Esophagus muscularis mucosa (tissue), 4 donors: ENCODE measurements at places on chromosomes 4 and X. TPM values are rescaled to one million over a fixed set of nuclear protein-coding genes. Genes with fewer than 3 reads are reported as not detected.

Gene RXFP1
- not detected for total RNA-seq

Gene RGN
- 6.5 TPM for total RNA-seq

Gene NLGN3
- 2.7 TPM for total RNA-seq

Gene HSD17B10
- total RNA-seq: 105 TPM

DNA sequence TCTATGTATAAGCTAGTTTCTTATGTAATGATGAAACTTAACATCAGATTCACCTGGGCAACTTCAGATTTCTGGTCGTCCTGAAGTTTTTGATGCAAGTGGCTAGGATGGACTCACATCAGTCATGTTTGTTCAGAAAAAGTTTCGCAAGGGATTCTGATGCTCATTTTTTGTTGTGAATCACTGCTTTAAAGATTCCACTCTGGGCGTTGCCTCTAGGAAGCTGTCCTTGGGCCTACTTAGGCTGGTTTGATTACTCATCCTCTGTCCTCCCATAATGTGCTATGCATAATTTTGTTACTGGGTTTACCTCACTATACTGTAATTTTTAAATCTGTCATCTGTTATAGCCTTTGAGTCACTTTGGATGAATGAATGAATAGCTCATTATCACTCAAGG lies 30.8 kb downstream of the HERC3 start:
- H3K27ac ChIP-seq: no peak overlapping the region
- no peaks in the 10 kb centered on the region for H3K36me3 ChIP-seq
- no peak for DNase-seq
- H3K27me3 ChIP-seq: no peaks in the 10 kb centered on the region
- H3K4me3 ChIP-seq: no peak overlapping the region

DNA sequence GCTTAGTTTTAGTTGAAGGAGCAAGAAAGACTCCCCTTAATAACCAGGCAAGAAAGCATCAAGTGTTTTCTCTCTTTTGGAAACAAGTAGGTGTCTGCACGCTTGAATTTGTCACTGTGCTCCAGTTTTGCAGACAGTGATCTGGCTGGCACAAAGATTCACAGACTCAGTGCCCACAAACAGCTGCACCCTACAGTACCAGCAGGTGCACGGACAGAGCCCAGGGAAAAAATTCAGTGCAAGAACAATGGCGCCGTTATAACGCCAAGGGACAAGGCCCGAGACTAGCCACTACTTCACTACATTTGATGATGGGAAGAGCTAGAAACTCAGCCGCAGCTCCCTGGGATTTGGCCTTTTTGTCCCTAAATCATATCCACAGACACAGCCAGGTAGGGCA lies 56.0 kb downstream of the ZNF827 start:
- peaks cover 61% of the 10 kb centered on the region for H3K4me1 ChIP-seq
- DNase-seq: no peak
- H3K27ac ChIP-seq: no peak overlapping the region
- H3K36me3 ChIP-seq: no peaks in the 10 kb centered on the region
- no peaks in the 10 kb centered on the region for H3K27me3 ChIP-seq
- no peak overlapping the region for H3K4me3 ChIP-seq

GRCh38 chrX:49075347-49075746 lies 1.5 kb upstream of the PRAF2 start:
- H3K4me1 ChIP-seq: peaks cover 16% of the 10 kb centered on the region
- H3K4me3 ChIP-seq: no peak overlapping the region
- DNase-seq: no peak
- H3K36me3 ChIP-seq: peaks cover 31% of the 10 kb centered on the region
- no peaks in the 10 kb centered on the region for H3K27me3 ChIP-seq

DNA sequence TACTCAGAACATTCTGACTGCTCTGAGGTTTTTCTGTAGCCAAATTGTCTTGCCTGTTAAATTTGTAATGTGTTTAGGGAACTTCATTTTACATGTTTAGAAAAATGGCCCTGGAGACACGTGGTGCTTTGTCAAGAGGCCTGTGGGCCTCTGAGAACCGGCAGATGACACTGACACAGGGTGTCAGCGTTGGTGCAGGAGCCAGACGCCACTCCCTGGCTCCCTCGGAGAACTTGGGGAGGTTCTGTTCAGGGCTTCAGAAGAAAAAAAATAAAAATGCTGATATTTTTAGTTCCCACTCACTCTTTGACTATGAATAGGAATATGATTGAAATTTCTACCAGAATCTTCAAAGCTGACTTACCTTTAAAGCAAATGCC lies 190.9 kb upstream of the GATB start:
- H3K36me3 ChIP-seq: no peaks in the 10 kb centered on the region
- no peaks in the 10 kb centered on the region for H3K4me1 ChIP-seq
- H3K27ac ChIP-seq: no peak overlapping the region
- DNase-seq: no peak
- H3K27me3 ChIP-seq: no peaks in the 10 kb centered on the region
- H3K4me3 ChIP-seq: no peak overlapping the region

DNA sequence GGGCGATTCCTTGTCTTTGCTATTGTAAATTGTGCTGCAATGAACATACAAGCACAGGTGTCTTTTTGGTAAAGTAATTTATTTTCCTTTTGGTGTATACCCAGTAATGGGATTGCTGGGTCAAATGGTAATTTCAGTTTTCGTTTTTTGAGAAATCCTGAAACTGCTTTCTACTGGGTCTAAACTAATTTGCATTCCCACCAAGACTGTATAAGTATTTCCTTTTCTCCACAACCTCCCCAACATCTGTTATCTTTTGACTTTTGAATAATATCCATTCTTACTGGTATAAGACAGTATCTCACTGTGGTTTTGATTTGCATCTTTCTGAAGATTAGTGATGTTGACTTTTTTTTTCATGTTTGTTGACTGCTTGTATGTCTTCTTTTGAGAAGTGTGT lies 2506.0 kb downstream of the PCDH7 start:
- no peaks in the 10 kb centered on the region for H3K27me3 ChIP-seq
- no peak for DNase-seq
- no peaks in the 10 kb centered on the region for H3K4me1 ChIP-seq
- no peaks in the 10 kb centered on the region for H3K36me3 ChIP-seq
- H3K27ac ChIP-seq: no peak overlapping the region
